Activated CD4-positive, alpha-beta T cell treated with anti-CD3 and anti-CD28 coated beads, Interleukin-2, amount 50 U/mL, for 48 hours (primary cell): ENCODE measurements at places on chromosomes 13 and 19.

DNA sequence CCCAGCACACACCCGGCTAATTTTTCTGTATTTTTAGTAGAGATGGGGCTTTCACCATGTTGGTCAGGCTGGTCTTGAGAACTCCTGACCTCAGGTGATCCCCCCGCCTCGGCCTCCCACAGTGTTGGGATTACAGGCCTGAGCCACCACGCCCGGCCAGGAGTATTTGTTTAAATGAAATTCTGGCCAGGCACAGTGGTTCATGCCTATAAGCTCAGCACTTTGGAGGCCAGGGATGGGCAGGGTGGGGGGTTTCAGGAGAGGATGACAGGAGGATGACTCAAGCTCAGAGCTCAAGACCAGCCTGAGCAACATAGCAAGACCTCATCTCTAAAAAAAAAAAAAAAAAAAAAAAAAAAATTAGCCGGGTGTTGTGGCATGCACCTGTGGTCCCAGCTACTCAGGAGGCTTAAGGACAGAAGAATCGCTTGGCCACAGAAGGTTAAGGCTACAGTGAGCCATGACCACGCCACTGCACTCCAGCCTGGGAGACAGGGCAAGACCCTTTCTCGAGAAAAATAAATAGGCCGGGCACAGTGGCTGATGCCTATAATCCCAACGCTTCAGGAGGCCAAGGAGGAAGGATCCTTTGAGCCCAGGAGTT lies 8.2 kb upstream of the DHDH start:
- DNase-seq = no peak

DNA sequence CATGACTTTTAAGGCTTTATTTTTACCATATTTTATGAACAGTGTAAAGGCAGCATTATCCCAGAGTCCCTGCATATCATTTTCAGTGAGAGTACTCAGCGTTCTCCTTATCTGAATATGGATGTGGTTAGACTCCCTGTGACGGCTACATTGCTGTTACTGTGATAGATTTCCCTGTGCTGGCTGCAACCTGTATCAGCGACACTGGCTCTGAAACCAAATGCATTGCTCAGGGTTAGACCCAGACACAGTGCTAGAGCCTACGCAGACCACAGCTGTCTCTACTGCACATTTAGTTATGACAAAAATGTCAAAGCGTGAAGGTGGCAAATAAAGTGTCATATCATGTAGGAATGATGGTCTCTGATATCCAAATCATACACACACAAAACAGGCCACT lies 138.0 kb downstream of the ENOX1 start:
- DNase-seq = no peak

GRCh38 chr19:48502350-48503018 lies 9.2 kb downstream of the LMTK3 start:
- DNase-seq = no peak

DNA sequence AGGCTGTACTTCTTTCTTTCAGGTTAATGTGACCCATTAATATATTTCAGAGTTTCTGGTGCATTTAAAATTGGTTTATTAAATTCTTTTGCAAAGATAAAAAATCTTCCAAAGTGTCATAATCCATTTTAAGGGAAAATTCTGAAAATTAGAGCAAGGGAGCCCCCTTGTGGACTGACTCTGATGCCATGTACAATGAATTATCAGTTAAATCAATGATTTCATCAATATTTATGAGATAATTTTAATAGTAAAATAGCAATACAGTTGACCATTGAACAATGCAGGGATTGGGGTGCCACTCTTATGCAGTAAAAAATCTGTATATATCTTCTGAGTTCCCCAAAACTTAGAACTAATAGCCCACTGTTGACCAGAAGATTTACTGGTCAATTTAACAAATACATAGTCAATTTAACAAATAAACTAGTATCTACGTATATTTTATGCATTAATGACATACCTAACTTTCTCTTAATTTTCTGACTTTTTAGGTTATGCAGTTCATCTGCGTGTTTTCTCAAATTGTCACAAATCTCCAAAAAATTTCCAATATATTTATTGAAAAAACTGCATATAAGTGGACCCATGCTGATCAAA lies 479.1 kb upstream of the MIR17HG start:
- no peak for DNase-seq

- no peak for DNase-seq
These were observed 101.9 kb upstream of the AKAP11 start for GRCh38 chr13:42170029-42170428.

GRCh38 chr19:33245948-33246708 lies 20.5 kb upstream of the SLC7A10 start:
- no peak for DNase-seq

- DNase-seq = no peak
These were observed 114.8 kb upstream of the TDRD3 start for GRCh38 chr13:60282186-60282585.

- no peak for DNase-seq
These were observed 419.5 kb upstream of the ARGLU1 start for GRCh38 chr13:106987427-106987785.

- no peak for DNase-seq
These were observed 391.6 kb downstream of the HS6ST3 start for GRCh38 chr13:96481482-96481881.

- DNase-seq = no peak
These were observed 53.3 kb downstream of the CEBPG start for GRCh38 chr19:33426621-33427361.

DNA sequence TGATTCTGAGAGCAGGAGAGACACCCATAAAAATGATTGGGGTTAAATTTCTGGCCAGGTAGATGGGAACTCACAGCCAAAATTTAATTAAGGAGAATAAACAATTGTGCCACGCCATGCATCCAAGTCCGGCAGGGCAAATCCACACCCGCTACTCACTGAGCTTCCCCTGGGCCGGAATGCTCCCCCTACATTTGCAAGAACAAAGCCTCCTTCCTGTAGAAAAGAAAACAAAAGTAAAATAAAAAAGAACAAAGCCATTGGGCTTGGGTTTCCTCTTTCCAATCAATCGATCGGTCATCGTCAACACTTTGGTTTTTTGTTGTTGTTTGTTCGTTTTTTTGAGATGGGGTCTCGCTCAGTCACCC lies 30.2 kb upstream of the TFDP1 start:
- DNase-seq = no peak
